ENCODE measurements at places on chromosomes 12 and 14.

- DNase-seq, result no peak
Observed at GRCh38 chr12:58918469-58918844, 1.8 kb downstream of the LRIG3 start.

DNA sequence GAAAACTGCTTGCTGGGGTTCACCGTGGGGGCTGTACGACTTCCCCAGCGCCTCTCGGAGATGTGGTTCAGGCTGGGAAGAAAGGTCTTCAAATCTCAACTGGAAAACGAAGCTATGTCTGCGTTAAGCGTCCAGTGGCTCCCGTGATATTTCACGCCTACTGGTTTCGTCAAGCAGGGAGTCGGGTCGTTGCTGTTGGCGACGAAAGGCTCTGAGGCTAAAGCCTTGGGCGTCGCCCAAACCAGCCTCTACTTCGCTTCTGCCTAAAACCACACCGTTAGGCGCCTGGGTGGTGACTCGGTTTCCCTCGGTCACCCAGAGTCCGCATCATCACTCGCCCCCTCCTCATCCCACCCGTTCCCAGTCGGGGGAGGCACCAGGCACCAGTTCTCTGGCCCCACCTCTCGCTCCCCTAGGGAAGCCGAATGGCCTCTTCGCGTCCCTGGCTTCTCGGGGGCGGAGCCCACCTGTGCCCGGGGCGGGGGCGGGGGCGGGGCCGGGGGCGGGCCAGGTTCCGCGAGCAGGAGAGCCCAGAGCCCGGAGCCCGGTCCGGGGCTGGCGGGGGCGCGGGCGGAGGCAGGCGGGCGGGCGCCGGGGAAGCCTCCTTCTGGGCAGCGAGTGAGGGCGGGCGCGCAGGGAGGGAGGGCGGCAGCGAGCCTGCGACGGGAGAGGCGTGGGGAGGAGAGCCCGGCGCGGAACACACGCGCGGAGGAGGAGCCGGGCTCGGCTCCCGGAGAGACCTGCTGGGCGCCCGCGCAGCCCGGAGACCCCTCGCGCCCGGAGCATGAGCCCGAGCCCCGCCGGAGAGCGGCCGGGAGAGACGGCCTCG, at the start of gene B4GALNT3:
Gene B4GALNT3 (plus strand): TSS at position 510 of the 829 bp plus-strand sequence. CDS start 438 bp downstream, outside the sequence.
- no peak for DNase-seq

- no peak for DNase-seq
Observed at GRCh38 chr12:96314723-96315122, 85.5 kb downstream of the CDK17 start.

- no peak for DNase-seq
Observed at GRCh38 chr12:16587110-16587453, 18.9 kb downstream of the LMO3 start.

GRCh38 chr14:95828649-95829265, 47.9 kb upstream of the TUNAR start:
- DNase-seq, result no peak

- no peak for DNase-seq
Observed at GRCh38 chr12:104342635-104343249, 39.2 kb downstream of the EID3 start.

DNA sequence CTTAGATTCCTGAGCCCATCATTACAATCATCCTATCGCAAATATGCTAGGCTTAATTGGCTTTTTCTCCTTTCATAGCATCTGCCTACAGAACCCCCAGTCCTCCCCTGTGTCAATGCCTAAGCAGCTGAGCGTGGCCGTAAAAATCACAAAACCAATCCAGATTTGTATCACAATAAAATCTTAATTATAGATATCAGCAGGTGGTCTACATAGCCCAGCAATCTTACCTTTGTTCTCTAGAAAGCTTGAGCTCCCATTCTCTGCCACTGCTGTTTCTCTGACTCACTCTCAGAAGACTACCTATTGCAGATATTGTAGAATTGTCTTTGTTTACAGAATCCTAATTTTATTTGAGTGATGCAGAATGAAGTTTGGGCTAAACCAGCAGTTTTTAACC, 37.9 kb upstream of the PPM1A start:
- DNase-seq, result no peak

GRCh38 chr14:54446161-54446693, 5.1 kb upstream of the CNIH1 start:
- DNase-seq, result no peak

GRCh38 chr12:84910549-84911241, 1.9 kb downstream of the SLC6A15 start:
- no peak for DNase-seq

GRCh38 chr14:68577802-68578541, 214.9 kb downstream of the ZFP36L1 start:
- no peak for DNase-seq

GRCh38 chr14:98826618-98827017, 445.4 kb downstream of the BCL11B start:
- no peak for DNase-seq
